Stimulated activated CD4-positive, alpha-beta T cell treated with anti-CD3 and anti-CD28 coated beads, Interleukin-12 subunit alpha, Interleukin-12 subunit beta, amount 100 ng/mL, for 24 hours (primary cell): ENCODE measurements at places on chromosomes 6 and 20.

GRCh38 chr6:126302191-126302590 is 37.7 kb upstream of the CENPW start:
- DNase-seq: no peak

GRCh38 chr6:14559746-14560536 is 442.4 kb downstream of the CD83 start:
- DNase-seq: no peak

DNA sequence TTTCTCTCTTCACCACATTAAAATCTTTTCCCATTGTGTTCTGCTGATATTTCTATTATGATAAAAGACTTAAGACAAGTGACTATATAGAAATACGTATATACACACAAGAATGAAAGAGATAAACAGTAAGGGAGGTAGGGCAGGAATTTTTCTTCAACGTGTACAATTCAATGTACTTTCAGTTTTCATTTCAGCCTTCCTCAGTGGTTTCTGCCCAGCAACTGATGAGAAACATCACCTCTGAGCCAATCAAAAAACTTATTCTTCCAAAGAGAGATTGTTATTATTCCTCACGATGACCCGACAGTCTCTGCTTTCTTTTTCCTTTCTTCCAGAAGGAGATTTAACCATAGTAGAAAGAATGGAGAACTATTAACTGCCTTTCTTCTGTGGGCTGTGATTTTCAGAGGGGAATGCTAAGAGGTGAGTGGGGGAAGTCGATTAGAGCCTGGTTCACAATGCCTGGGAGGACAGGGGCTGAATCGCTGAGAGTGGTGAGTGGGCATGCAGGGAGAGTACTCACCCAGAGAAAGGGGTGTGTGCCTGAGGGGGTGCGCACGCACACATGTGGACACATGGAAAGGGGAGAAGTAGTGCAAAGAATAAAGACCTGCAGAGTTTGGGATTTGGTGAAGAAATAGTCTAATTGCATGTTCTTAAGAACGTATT is at the start of gene BTN3A1:
Gene BTN3A1, plus strand, starts transcription at position 289 of the 672 bp plus-strand sequence. CDS start 3,289 bp downstream, outside the sequence.
- peak; percentile 43 for DNase-seq

- DNase-seq: no peak
Measured at GRCh38 chr6:153539602-153540001, 408.5 kb upstream of the RGS17 start.

GRCh38 chr6:105204331-105204730 is 24.5 kb upstream of the POPDC3 start:
- no peak for DNase-seq

DNA sequence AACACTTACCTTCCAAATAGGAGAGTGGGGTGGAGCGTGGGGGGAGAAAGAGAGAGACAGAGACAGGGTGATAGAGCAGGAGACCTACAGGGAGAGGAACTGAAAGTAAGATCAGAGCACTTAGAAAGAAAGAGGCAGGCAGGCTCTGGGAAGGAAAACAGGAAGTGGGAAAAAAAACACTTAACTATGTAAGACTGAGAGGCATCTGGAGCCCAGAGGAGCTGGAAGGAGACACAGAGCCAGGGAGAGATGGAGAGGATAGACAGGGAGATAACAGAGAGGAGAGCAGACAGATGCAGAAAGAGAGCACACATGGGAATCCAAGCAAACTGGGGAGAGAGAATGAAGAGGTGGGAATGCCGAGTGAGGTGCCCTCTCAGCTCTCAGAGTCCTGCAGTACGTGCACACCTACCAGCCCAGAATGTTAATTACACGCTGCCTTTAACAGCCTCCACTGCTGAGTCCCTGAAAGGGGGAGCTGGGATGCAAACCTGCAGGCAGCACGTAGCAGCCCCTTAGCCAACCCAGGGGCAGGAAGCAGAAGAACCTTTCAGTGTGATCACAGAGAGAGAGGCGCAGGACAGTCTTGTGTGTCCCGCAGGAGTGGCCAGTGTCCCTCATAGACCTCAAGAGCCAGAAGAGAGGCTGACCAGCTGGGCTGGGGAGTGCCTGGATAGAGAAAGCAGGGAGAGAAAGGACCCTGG is 132.7 kb upstream of the LRFN2 start:
- DNase-seq: no peak

GRCh38 chr20:62805155-62805710 is 598 bp downstream of the OGFR start:
- no peak for DNase-seq

DNA sequence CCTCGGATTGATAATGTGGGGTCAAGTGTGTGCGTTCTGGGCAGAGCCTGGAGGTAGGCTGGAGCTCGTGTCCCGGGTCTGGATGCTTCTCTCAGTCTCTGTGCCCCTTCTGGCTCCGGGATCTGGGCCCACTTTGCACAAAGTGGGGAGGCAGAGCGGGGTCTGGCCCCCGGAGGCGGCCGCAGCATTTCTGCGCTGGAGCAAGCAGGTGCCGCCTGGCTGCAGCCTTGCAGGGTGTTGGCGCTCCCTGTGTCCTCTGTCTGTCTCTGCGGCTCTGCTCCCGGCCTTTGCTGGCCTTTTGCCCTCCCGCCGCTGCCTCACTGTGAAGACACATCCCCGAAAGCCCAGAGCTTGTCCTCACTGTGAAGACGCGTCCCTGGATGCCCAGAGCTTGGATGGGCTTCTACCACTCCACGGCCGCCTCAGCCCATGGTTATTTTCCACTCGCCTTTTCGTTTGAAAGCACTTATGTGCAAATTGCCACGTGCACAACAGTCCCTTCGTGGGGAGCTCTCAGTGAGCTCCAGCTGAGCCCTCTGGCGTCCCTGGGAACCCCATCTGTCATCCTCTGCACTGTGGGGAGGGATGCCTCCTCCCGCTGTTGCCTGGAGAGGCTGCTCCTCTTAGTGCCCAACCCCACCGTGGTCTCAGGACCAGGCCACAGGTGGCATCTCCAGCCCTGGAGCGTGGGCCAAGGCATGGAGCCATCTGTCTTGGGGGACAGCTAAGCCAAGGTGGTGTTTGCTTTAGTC is 17.4 kb downstream of the SLCO4A1 start:
- no peak for DNase-seq

DNA sequence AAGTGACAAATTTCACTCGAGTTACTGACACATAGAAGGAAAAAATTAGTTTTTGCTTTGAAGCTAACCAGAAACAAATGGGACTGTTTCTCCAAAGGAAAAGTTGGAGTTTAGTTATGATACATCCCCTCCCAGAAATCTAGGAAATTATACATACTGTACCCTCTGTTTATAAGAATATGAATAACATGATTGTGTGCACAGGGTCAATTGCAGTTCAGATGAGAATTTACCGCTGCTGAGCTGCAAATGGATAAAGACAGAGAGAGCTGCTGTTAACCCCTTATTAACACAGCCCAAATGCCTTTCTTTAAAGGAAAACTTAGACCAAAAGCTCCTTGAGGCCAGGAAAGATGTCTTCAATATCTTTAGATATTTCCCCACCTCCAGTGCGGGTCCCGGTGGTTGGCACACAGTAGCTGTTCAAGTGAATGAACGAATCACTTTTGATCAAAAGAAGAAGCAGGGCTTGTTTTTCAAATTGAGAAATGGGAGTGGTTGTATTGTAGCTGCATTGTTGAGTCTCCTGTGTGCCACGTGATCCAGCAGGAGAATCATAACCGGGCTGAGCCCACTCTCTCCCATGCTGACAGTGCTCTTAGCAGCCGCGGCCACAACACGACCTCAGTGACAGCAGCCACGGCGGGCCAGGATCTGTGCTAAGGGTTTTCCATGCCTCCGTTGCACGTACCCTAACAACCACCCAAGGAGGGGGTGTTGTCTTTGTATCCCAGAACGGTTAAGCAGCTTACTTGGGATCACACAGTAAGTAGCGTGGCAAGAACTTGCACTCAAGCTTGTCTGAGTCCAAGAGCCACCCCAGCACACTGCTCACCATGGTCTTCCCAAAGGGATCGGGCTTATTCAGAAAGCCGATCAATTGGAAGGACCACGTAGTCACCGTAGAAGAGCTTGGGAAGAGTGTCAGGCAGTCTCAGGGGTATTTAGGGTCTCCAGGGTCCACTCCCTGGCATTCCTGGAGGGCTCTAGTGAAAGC is 53.5 kb upstream of the BMP6 start:
- no peak for DNase-seq

- DNase-seq: no peak
Measured at GRCh38 chr6:17630511-17631073, 30.5 kb downstream of the FAM8A1 start.

GRCh38 chr6:74289884-74290283 is 593.9 kb downstream of the CD109 start:
- DNase-seq: no peak

- DNase-seq: no peak
Measured at GRCh38 chr6:101458336-101458735, 64.8 kb downstream of the GRIK2 start.

- no peak for DNase-seq
Measured at GRCh38 chr6:109242925-109243324, 139.3 kb downstream of the CD164 start.

- DNase-seq: no peak
Measured at GRCh38 chr20:63546256-63546955, 1.1 kb downstream of the SRMS start.

GRCh38 chr6:24802271-24803059 is 3.7 kb upstream of the ARMH2 start:
- no peak for DNase-seq

GRCh38 chr6:38067263-38067980 is 247.9 kb downstream of the ZFAND3 start:
- DNase-seq: no peak
